Stimulated activated CD8-positive, alpha-beta memory T cell treated with anti-CD3 and anti-CD28 coated beads, Interleukin-4, amount 100 ng/mL, for 1 hour (primary cell): ENCODE measurements at places on chromosomes 13 and 19.

DNA sequence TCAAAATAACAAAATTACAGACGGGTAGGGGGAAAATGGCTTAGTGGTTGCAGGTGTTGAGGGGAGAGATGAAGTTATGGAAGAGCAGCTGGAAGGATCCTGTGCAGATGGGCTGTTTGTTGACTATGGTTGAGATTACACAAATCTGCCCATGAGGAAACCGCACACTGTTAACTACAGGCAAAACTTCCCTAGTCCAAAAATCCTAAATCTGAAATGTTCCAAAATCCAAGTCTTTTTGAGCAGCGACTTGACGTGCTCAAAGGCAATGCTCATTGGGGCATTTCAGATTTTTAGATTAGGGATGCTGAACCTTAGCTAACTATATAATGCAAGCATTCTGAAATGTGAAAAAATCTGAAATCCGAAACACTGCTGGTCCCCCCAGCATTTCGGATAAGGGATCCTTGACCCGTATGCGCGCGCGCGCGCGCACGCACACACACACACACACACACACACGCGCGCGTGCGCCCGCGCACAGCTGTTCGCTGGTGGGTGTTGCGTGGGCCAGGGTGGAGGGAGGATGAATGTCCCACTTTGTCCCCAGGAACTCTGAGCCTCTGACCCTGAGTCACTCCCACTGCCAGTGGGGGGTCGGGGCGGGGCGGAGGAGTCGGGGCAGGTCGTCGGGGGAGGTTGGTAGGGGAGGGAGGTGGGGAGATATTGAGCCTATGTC lies 6.8 kb downstream of the F2RL3 start:
- no peak for DNase-seq

GRCh38 chr19:39788244-39788643 lies 9.6 kb downstream of the LEUTX start:
- DNase-seq = no peak

GRCh38 chr13:114010401-114011101 lies 36.7 kb upstream of the C13orf46 start:
- no peak for DNase-seq

DNA sequence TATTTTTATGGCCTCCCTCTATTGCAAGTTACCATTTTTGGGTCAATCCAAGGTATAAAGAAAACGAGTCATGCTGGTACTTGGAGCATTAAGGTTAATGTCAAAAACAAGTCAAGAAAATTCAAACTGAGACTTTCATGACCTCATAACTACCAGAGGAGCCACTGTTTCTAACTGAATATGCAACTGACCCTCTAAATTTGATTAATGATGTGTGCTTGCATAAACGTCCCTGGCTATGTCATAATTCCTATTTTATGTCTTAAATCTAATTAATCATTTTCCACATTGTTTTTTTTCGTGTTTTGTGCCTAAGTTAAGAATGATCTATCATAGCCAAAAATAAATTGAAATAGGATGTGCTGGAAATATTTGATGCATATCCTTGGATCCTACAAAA lies 396.7 kb upstream of the GPC6 start:
- no peak for DNase-seq

- DNase-seq = no peak
These were observed 98.4 kb downstream of the ENOX1 start for GRCh38 chr13:43688227-43688907.

DNA sequence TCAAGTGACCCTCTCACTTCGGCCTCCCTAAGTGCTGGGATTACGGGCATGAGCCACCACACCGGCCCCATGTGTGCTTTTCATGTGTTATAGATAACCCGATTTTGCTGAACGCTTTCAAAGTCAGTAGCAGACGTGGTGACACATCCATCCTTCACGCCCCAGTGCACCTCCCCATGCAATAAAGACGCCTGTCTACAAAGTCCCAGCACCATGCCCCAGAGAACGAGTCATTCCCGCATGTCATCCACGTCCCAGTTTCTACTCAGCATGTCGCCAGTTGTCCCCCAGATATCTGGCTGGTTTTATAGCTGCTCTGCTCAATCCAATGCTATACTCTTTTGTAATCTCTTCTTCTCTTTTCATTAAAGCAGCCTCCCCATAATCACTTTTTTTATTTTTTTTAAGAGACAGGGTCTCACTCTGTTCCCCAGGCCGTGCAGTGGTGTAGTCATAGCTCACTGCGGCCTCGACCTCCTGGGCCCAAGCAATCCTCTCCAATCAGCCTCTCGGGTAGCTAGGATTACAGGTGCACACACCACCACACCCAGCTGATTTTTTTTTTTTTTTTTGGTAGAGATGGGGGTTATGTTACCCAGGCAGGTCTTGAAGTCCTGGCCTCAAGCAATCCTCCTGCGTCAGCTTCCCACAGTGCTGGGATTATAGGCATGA lies 42.5 kb downstream of the DNM2 start:
- DNase-seq = no peak

DNA sequence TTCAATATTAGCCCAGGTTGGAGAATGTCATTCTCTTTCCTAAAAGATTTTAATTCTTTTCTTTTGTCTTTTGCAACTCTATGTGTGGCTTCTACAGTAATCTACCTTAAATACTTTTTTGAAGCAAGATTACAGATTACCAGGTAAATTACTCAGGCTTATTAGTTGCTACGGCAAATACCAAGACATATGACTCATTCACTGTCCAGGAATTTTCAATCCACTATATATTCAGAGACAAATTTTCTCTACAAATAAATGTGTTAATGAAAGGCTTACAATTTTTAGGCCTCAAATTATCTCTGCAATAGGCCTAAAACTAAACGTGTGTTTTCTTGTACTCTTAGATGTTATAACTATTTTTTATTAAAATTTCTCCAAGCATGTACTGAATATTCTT lies 631.3 kb downstream of the DIAPH3 start:
- DNase-seq = no peak

GRCh38 chr13:114119196-114119595 lies 13.2 kb downstream of the RASA3 start:
- DNase-seq = no peak
